ENCODE measurements at places on chromosomes 16 and 17. TPM values are rescaled to one million over a fixed set of nuclear protein-coding genes. Genes with fewer than 3 reads are reported as not detected.

The GJC1 gene
- total RNA-seq = 35.0 TPM

The SLC4A1 gene
- not detected for total RNA-seq

The CARD14 gene
- not detected for total RNA-seq

The MMP28 gene
- total RNA-seq = 4.6 TPM

The FAM20A gene
- not detected for total RNA-seq

The KRT40 gene
- not detected for total RNA-seq

The AFMID gene
- total RNA-seq = 50.3 TPM

The TPSG1 gene
- total RNA-seq = not detected

The DPEP3 gene
- total RNA-seq = not detected

The YPEL2 gene
- total RNA-seq = 85.0 TPM

The CLEC18A gene
- total RNA-seq = not detected

The ARL5C gene
- not detected for total RNA-seq

The AOC3 gene
- total RNA-seq = under 0.01 TPM

The AOC2 gene
- total RNA-seq = 0.46 TPM

The KRTAP4-1 gene
- total RNA-seq = not detected

The SUZ12 gene
- 24.9 TPM for total RNA-seq

The C16orf54 gene
- total RNA-seq = not detected

The FOXF1 gene
- total RNA-seq = 0.65 TPM

The CLDN7 gene
- total RNA-seq = 12.9 TPM

The KCNJ12 gene
- 0.61 TPM for total RNA-seq

The ADAP2 gene
- total RNA-seq = 0.15 TPM

The KNOP1 gene
- 20.8 TPM for total RNA-seq

The CCDC102A gene
- 15.0 TPM for total RNA-seq

The SLC16A5 gene
- 8.8 TPM for total RNA-seq

The ZNF764 gene
- total RNA-seq = 2.9 TPM

The B9D1 gene
- 24.5 TPM for total RNA-seq

The KRT28 gene
- not detected for total RNA-seq

The GAS2L2 gene
- total RNA-seq = not detected

The CCL7 gene
- 1.3 TPM for total RNA-seq

The CCL5 gene
- total RNA-seq = 0.15 TPM

The PIMREG gene
- 26.0 TPM for total RNA-seq

The ZFP3 gene
- 0.97 TPM for total RNA-seq

The WNT9B gene
- total RNA-seq = not detected

The STAT5A gene
- total RNA-seq = 44.1 TPM

The FXR2 gene
- 47.7 TPM for total RNA-seq

The SLC5A2 gene
- not detected for total RNA-seq

The RPRML gene
- total RNA-seq = not detected

The HIC1 gene
- total RNA-seq = 16.9 TPM

The KRT14 gene
- total RNA-seq = not detected

The TBC1D26 gene
- not detected for total RNA-seq

The KRT25 gene
- not detected for total RNA-seq

The TAX1BP3 gene
- total RNA-seq = 156 TPM

The ABCA3 gene
- total RNA-seq = 21.9 TPM

The CBFA2T3 gene
- total RNA-seq = not detected

The SLC5A11 gene
- total RNA-seq = under 0.01 TPM
